ENCODE measurements at places on chromosomes 6 and 20. TPM values are rescaled to one million over a fixed set of nuclear protein-coding genes. Genes with fewer than 3 reads are reported as not detected.

- DNase-seq = no peak
Observed at GRCh38 chr20:21712443-21713059, 7.1 kb downstream of the PAX1 start.

TGM3 gene
- total RNA-seq = not detected

TRIM38 gene
- 4.7 TPM for total RNA-seq

MTCH1 gene
- 239 TPM for total RNA-seq

- no peak for DNase-seq
Observed at GRCh38 chr6:155224618-155225017, 39.2 kb upstream of the CLDN20 start.

DNA sequence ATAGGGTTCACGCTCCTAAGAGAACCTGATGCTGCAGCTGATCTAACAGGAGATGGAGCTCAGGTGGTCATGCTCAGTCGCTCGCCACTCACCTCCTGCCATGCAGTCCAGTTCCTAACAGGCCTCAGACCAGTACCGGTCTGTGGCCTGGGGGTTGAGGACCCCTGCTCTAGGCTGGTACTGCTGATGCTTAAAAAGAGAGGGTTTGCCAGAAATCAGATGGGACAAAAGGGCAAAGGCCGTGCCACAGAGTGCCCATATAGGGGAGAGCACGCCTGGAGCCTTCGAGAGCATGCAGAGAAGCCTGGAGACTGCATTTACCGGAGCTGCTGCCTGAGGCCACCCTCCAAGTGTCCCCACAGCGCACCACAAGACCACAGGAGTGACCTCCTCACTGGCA, 75.5 kb downstream of the PTPN1 start:
- no peak for DNase-seq

CST5 gene
- not detected for total RNA-seq

- DNase-seq = no peak
Observed at GRCh38 chr20:18783385-18783959, 30.1 kb upstream of the SCP2D1 start.

SRSF12 gene
- under 0.01 TPM for total RNA-seq

GRCh38 chr6:75524322-75524972, 30.8 kb upstream of the FILIP1 start:
- DNase-seq = peak; percentile 89

MEI4 gene
- total RNA-seq = not detected

- no peak for DNase-seq
Observed at GRCh38 chr20:35702824-35703695, 3.9 kb downstream of the ROMO1 start.

DNA sequence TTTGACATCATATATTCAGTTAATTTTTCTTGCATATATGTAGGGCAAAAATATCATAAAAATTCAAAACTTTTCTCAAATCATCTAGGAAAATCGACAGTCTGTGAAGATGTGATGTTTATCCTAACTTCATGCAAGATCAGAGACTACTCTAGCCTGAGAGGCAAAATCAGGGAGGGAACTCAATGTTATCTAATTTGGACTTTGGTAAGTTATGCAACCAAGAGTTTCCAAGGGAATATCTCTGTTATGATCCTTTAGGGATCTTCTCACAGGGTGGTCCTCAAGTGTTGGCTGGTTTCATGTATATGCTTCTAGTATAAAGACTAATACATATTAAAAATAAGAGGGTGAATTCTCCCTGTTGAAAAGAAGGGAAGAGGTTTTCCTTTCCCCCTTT, 723.9 kb downstream of the KHDRBS2 start:
- DNase-seq = no peak

GRCh38 chr6:69555088-69555638, 241.6 kb downstream of the LMBRD1 start:
- DNase-seq = no peak

DNA sequence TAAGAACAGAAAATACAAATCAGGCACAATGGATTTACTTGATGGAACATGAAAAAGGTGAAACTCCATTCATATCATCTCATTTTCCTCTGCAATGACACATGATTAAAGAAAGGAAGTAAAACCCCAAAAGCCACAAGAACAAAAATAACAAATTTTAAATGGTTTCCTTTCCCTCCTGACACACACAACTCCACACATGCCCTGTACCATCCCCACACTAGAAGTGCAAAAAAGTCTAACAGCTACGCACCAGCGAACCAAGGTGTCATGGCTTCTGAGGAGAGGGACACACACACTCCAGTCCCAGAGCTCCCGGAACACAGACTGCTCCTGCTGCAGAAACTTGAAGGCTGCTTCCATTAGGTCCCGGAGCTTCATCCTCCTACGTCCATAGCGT, 25.3 kb downstream of the MDN1 start:
- DNase-seq = no peak

DNA sequence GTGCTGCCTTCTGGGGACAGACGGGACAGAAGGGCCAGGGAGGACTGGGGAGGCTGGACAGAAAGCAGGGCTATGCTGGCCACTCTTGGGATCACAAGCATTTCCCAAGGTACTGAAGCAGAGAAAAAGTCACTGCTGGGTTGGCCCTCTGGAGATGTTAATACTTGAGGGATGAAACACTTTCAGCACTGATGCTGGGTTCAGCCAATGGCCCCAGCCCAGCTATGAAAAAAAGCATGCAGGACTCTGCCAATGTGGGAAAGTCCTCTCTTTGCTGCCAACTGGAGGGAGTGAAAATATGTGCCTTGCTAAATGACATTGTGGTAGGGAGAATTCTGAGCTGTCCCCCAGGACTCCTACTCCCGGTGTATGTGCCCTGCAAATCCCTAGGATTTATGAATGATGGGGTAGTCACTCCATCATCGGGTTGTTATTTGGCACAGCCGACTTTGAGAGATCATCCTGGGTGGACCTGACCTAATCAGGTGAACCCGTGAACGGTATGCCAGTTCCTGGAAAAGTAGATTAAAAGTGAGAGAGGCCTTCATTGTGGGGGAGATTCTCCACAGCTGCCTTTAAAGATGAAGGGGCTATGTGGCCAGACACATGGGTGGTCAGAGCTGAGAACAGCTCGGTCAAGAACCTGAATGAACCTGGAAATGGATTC, 119.9 kb upstream of the TRAF3IP2 start:
- no peak for DNase-seq

DNA sequence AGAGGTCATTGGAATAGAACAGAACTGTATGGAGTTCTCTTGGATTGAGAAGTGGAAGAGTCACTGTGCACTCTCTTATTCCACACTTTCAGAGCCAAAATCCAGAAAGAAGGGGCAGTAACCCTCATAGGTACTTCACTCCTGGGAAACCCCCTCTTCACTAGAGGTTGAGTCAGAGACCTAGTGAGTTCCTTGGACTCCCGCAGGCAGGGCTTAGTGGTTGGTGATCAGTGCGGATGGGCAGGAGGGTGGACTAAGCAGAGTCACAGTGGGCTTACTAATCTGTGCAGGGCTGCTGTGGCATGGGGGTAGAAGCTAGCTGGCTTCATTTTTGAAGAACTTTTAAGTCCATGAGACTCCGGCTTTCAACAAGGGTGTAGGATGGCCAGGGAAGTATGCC, 95.0 kb upstream of the MLN start:
- DNase-seq = no peak

- DNase-seq = no peak
Observed at GRCh38 chr6:19524366-19525186, 312.6 kb upstream of the ID4 start.

GRCh38 chr20:564192-564591, 20.6 kb upstream of the CSNK2A1 start:
- no peak for DNase-seq

CTCFL gene
- not detected for total RNA-seq

All from dermis microvascular lymphatic vessel endothelial cell (primary cell).